Renal cortex interstitium (tissue), 15 donors: ENCODE measurements at places on chromosomes 7 and 10.

- DNase-seq, result no peak
Measured at GRCh38 chr10:114708717-114709335, 50.8 kb upstream of the ABLIM1 start.

DNA sequence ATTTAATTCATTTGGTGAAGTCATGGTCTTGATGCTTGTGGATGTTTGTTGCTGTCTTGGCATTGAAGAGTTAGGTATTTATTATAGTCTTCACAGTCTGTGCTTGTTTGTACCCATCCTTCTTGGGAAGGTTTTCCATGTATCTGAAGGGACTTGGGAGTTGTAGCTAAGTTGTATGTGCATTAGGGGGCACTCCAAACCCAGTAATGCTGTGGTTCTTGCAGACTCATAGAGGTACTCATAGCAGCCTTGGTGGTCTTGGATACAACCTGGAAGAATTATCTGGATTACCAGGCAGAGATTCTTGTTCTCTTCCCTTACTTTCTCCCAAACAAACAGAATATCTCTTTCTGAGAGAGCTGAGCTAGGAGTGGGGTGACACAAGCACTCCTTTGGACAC lies 93.2 kb downstream of the ADCYAP1R1 start:
- no peak for DNase-seq

DNA sequence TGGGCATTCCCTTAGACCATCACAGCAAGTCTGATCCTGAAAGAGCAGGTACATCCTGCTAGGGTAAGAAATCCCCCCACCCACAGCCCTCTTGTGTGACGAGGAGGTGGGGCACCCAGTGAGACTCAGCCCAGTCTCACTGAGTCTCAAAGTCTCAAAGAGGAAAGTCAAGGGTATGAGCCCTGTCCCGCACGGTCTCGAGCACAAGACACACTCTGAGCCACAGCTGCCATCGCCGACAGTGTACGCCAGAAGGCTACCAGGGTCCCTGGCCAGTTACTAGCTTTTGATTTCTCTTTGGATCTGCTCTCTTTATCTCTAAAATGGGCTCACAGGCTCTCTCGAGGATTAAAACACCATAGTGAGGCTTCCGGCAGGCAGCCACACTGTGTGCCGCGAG lies 190.2 kb downstream of the TNS3 start:
- DNase-seq, result no peak

DNA sequence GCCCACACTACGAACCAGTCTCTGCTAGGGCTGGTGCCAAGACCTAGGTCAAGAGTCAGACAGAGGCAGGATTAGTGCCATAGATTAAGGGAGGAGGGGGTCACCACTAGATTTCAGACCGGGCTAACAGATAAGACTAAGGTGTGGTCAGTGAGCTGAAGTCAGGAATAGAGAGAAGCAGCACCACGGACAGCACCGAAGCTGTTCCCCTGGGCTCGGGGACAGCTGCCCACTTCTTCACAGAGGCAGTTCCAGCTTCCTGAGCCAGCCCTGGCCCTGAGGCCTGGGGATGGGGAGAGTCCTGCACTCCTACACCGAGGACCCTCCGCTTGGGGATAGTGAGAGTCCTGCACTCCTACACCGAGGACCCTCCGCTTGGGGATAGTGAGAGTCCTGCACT lies 11.2 kb upstream of the JAKMIP3 start:
- peak; percentile 39 for DNase-seq

GRCh38 chr10:7484456-7485243 lies 73.8 kb upstream of the SFMBT2 start:
- DNase-seq, result no peak

DNA sequence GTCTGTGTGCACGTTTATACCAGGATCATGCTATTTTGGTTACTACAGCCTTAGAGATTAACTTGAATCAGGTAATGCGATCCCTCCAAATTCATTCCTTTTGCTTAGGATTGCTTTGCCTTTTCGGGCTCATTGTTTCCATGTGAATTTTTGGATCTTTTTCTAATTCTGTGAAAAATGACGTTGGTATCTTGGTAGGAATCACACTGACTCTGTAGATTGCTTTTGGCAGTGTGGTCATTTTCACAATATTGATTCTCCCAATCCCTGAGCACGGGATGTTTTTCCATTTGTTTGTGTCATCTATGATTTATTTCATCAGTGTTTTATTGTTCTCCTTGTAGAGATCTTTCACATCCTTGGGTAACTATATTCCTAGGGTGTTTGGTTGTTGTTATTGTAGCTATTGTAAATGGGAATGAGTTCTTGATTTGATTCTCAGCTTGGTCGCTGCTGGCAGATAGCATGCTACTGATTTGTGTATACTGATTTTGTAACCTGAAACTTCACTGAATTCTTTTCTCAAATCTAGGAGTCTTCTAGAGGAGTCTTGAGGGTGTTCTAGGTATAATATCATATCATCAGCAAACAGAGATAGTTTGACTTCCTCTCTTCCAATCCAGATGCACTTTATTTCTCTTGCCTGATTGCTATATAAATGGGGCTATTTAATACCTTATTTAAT lies 18.2 kb downstream of the SNX8 start:
- DNase-seq, result no peak

DNA sequence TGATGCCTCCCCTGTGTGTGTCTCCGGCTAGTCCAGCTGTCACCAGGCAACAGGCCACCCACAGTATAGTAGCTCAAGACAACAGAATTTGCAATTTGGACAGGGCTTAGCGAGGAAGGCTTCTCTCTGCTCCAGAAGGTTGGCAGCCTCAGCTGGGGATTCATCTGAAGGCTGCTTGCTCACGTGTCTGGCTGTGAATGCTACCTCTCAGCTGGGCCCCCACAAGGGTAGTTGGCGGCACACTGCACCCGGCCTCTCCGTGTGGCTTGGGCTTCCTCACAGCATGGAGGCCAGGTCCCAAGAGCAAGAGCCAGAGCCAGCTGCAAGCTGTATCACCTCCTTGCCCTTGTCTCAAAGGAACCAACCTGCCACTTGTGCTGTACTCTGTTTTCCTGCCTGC lies 19.2 kb downstream of the ECHDC3 start:
- no peak for DNase-seq

GRCh38 chr7:19099924-19100323 lies 17.5 kb downstream of the TWIST1 start:
- DNase-seq, result no peak
